ENCODE measurements at places on chromosomes 6 and 20.

DNA sequence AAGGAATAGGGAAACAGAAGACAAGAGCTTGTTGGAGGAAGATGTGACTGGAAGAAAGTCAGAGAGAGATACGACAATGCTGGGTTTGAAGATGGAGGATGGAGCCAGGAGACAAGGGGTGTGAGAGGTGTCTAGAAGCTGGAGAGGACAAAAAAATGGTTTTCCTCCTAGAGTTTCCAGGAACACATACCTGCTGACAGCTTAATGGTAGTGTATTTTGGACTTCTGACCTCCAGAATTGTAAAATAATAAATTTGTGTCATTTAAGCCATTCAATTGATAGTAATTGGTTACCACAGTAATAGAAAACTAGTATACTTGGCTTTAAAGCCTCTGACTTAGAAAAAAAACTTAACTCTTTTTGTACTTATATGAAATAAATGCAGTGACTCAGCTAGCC, 3.6 kb downstream of the AIG1 start:
- no peak for DNase-seq

DNA sequence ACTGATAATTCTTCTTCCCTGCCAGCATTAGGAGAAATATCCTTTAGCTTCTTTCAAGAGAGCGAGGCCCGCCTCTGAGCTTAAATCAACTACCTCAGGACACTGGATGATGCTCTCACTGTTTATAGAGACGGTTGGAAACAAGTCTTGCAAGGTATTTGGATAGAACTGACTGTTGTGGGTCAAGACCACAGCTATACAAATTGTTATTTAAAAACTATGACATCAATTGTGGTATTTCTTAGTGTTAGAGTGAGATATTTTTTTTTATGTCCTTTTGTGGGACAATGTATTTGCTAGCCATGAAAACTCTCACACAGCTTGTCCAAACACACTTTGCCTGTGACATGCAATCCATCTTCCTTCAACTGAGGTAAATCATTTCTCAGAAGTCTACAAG, 136.3 kb upstream of the PHACTR1 start:
- no peak for DNase-seq

- no peak for DNase-seq
These were observed 21.4 kb upstream of the MYL9 start for GRCh38 chr20:36519944-36520343.

- no peak for DNase-seq
These were observed 164.0 kb downstream of the FOXC1 start for GRCh38 chr6:1773700-1774099.

DNA sequence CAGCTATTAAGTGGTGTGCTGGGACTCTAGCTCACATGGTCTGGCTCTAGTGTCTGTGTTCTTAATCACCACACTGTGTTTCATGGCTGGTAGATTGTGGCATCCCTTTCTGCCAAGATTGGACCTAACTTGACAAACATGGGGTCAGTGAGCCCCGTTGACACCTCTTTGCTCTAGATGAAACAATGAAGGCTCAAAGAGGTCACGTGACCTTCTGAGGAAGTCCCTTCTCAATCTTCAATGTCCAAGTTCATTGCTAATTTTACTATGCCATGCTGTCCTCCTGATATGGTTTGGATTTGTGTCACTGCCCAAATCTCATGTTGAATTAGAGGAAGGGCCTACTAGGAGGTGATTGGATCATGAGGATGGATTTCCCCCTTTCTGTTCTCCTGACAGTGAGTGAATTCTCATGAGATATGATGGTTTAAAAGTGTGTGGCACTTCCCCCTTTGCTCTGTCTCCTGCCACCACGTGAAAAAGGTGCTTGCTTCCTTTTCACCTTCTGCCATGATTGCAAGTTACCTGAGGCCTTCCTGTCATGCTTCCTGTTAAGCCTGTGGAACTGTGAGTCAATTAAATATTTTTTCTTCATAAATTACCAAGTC, 177.8 kb upstream of the MYLIP start:
- DNase-seq, result no peak

DNA sequence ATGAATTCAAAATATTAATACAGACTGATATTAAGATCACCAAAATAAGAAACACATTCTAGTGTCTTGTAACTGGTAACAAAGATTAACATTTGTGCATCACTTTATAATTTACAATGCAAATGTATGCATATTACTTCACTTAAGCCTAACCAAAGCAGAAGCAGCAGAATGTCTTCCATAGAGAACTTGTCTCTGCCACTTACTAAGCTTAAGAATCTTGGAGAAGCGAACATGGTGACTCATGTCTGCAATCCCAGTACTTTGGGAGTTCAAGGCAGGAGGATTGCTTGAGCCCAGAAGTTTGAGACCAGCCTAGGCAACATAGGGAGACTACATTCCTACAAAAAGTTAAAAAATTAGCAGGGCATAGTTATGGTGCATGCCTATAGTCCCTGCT, 18.8 kb downstream of the AK9 start:
- no peak for DNase-seq

- peak; percentile 24 for DNase-seq
These were observed 343 bp downstream of the SNAP91 start for GRCh38 chr6:83708546-83708969.

DNA sequence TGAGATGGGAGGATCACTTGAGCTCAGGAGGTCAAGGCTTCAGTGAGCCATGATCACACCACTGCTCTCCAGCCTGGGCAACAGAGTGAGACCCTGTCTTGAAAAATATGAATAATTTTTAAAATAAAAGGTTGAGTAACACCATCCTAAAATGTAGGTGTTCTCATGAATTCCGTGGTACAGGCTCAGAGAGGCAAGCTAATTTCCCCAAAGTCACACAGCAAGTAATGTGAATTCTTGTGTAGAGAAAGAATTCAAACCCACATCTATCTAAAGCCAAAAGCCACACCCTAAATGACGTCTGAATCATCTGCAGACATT, 80.5 kb downstream of the ZNF217 start:
- DNase-seq, result no peak

- DNase-seq, result peak; percentile 68
These were observed 215.5 kb upstream of the SNX9 start for GRCh38 chr6:157607317-157608109.

GRCh38 chr20:53941680-53942471, 128.5 kb downstream of the BCAS1 start:
- DNase-seq, result peak; percentile 84

DNA sequence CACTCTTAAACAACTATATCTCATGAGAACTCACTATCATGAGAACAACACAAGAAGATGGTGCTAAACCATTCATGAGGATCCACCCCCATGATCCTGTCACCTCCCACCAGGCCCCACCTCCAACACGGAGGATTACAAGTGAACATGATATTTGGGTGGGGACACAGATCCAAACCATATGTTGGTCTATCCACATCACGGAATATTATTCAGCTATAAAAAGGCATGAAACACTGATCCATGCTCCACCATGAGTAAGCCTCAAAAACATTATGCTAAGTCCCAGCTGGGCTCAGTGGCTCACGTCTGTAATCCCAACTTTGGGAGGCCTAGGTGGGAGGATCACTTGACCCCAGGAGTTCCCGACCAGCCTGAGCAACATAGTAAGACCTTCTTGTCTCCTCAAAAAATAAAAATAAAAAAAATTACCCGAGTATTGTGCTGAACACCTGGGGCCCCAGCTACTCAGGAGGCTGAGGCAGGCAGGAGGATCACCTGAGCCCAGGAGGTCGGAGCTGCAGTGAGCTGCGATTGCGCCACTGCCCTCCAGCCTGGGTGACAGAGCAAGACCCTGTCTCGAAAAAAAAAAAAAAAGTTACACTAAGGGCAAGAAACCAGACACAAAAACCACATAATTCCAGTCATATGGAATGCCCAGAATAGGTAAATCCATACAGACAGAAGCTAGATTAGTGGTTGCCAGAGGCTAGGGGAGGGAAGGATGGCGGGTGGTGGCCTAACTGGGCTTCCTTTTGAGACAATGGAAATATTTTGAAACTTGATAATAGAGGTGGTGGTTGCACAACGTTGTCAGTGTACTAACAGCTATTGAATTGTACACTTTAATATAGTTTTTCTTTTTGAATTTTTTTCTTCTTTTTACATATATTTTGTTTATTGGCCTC, 43.1 kb downstream of the ZNF217 start:
- no peak for DNase-seq

DNA sequence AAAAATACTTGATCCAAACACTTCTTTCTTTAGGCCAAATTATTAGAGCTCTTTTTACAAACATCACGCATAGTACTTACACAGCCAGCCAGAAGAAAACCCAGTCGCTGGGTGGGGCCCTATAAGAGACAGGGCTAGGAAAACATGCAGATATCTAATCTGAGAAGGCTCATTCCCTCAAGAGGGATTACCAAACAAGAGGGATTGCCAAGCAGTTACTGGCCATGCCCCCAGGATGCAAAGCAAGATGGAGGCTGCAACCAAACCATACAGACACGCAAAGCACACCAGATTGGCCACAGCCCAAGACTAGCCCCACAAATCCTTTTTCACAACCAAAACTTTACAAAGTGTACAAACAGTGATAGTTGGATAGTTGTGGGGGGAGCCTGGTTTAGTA, 1235.4 kb upstream of the GJE1 start:
- DNase-seq, result no peak

GRCh38 chr6:40399888-40400457, 187.2 kb downstream of the LRFN2 start:
- DNase-seq, result no peak

GRCh38 chr6:6626187-6626586, 37.7 kb downstream of the LY86 start:
- no peak for DNase-seq

GRCh38 chr6:104613416-104614001, 246.2 kb downstream of the HACE1 start:
- DNase-seq, result peak; percentile 30

DNA sequence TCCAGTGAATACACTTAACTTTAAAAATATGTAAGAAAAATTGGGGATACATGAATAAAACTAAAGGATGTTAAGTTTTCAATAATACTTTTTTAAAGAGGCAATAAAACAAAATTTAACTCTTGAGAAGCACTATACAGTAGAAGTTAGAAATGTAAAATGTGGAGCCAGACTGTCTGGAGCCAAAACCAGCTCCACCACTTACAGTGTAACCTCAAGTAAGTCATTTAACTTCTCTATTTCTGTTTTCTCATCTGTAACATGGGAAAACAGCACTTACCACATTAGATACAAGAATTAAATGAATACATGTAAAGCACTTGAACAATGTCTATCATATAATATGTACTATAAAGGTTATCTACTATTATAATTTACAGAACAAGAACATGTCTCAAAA, 6.7 kb downstream of the ATG5 start:
- DNase-seq, result no peak

GRCh38 chr6:70590400-70590799, 23.7 kb downstream of the SDHAF4 start:
- no peak for DNase-seq

DNA sequence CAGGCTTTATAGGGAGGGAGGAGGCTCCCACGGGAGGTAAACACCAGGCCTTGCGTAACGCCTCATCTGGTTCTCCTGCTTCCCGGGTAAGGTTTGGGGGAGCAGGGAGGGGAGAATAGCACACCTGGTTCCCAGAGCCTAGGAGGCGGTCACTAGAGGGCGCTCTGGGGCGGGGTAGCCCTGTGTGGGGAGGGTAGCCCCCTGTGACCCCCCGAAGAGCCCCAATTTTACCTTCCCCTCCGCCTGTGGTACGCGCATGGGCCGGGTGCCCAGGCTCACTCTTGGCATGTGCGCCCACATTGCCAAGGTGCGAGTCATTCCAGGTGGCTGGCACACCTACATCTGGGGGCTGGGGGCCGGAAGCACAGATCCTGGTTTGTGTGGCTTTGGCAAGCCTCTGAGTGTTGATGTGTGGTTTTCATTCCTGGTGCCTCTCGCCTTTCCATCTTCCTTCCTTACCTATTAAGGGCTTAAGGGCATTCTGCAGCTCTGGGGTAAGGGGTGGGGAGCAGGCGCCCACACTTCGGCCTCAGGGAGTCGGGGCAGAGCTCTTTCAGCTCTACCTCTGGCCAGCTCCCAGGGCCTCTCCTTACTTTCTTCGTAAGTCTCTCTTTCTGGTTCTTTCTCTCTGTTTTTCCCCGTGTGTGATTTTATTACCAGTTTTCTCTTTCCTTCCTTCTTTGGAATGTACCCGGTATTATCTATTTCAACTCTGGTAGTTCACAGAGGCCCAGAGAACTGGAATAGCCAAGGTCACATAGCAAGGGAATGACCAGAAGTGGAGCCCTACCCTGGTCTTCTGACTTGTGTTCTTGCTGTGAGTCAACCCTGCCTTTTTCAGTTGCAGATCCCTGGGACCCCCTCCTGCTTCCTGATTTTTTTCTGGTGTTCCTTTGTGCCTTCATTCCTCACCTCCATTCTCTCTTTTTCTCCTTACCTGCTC, 492 bp upstream of the RNF39 start:
- peak; percentile 20 for DNase-seq

DNA sequence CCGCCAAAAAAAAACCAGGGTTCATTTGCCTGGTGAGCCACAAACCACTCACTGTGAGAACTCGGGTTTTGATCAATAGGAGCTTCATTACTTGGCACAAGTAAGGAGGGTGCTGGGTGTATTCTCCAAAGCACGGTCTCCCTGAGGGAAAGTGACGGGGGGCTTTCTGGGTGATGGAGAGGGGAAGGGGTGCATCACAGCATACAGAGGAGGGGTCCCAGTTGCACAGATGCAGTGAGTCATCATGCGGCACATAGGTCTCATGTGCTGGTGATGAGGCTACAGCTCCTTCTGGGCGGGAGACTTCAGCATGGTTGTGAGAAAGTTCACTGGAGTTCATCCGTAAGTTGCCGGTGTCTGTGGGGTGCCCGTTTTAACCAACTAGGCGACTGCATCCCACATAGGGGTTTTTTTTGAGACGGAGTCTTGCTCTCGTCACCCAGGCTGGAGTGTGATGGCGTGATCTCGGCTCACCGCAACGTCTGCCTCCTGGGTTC, 36.2 kb downstream of the SUN5 start:
- DNase-seq, result no peak

GRCh38 chr20:11917663-11918062, at the start of gene BTBD3:
BTBD3 (plus strand) TSS chr20:11917893; CDS start chr20:11918276, 383 bp downstream.
- DNase-seq, result no peak

DNA sequence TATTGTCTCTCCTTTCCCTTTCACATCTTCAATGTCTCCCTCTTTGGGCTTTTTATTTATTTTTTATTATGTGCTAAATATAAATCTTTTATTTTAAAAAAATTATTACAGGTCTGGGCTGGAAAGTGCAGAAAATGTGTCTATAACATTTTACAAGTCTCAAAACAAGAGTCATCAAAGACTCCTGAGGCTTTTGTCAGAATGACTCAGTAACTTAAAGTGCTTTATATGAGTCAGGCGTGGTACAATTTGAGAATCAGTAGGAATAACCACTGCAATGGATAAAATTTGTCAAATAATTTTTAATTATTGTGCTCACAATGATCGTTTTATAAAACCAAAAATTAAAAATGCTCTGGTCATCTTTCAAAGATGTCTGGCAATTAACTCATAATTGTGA, 193.9 kb downstream of the MMUT start:
- no peak for DNase-seq

DNA sequence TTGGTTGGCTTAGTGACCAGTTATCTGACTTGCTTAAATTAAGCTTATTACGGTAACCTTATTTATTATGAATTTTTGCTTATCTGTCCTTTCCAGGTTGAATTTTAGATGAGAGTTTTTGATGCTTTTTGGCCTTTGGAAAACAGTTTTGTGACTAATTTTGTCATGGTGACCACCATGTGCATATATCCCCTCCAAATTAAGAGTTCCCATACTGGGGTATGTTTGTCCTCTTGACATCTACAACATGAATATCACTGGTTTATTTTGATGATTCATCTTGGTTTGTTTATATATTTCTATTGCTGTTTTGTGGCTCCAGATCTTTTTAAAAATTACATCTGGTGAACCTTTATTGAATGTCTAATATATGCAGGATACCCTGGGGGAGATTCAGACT, 61.4 kb downstream of the PHF20 start:
- DNase-seq, result no peak
